ENCODE measurements at places on chromosomes 1 and 21.

DNA sequence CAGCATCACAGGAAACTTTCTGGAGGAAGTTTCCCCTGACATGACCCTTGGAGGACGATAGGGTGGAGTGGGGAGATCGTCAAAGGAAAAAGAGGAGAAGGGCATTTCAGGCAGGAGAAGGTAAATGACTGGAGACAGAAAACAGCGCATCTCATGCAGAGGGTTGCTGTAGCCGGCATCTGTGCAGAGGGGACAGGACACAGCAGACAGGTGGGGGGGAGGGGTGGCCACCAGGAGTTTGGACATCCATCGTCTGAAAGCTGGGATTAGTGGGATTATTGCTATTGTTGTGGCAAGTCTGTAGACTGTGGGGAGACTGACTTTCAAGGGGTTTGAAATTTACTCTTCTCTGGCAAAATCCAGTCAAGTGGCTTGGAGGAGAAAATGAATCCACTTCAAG is 463.9 kb downstream of the OMA1 start:
- DNase-seq, result no peak

GRCh38 chr1:98304888-98305287 is 356.6 kb upstream of the SNX7 start:
- DNase-seq, result no peak

GRCh38 chr1:177432897-177433296 is 262.1 kb downstream of the BRINP2 start:
- no peak for DNase-seq

- no peak for DNase-seq
Observed at GRCh38 chr1:98002288-98002687, 81.5 kb upstream of the DPYD start.

GRCh38 chr1:53586765-53587164 is 127.6 kb downstream of the DMRTB1 start:
- DNase-seq, result no peak

DNA sequence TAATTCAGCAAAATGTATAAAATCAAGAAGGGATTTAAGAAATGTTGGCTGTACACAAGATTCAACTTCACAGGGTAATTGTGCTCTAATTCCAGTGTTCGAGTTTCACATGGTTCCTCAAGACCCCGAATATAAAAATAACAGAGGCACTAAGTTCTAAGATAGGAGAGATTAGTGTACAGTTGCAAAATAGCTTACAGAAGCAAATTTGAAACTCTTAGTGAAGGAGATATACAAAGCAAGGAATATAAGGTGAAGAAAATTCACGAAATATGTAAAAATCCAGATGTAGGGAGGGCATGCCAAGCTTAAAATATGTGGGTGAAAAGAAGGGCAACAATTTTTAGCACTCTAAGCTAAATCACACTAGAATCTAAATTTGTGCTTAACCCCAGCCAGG is 29.4 kb downstream of the TOR1AIP2 start:
- no peak for DNase-seq

DNA sequence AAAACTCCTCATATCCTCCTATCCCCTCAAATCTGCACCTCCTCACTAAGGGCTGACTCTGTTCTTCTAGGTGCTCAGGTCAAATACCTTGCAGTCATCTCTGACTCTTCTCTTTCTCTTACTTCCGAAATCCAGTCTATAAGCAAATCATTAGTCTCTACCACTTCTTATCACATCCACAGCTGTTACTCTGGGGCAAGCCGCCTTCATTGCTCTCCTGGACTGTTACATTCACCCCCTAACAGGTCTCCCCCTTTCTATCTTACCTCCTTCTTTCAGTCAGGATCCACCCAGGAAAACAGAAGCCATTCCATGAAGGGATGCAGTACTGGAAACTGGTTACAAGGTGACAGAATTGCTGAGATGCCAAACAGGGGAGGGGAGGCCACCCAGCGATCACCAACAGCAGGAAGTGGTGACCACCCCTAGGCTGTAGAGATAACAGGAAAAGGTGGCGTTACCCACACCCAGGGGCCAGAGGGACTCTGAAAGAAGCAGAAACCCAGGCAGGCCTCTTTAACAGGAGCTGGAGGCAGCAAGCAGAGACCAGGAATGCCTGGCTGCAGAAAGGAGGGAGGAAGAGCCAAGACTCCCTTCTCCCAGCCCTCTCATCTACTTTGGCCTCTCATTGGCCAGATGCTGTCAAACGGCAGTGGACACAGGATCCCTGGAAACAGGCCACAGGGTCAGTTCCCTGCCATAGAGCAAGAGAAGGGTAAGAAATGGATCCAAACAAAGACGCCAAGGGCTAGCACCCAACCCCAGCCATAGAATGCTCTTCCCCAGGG is 55.5 kb upstream of the FOXO6 start:
- no peak for DNase-seq

- no peak for DNase-seq
Observed at GRCh38 chr1:7896994-7897393, 43.6 kb downstream of the TNFRSF9 start.

DNA sequence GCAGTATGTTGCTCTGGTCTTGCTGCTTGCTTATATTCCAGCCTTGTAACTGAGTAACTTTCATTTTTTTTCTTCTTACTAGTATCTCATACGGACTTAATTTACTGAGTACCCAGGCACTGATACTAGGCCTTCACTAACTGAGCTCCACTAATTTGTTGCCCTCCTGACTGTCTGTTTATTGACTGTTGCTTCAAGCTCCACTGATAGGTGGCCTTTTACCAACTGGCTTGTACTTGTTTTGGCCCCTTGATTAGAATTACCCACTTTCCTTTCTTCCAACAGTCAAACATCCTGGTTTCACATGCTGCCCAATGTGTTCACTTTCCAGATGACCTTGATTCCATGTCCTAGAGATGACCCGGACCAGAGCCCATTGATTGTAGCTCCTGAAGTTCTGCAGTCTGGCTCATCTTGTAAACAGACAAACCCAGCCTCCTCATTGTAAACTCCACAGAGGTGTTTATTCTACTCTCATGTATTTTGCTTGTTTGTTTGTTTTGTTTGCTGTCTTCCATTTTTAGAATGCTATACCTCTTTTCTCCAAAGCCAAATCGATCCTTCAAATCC is 27.7 kb downstream of the RGS1 start:
- DNase-seq, result no peak

GRCh38 chr21:45257673-45258341 is 29.9 kb downstream of the POFUT2 start:
- no peak for DNase-seq

- no peak for DNase-seq
Observed at GRCh38 chr1:202075389-202075788, 47.3 kb upstream of the GPR37L1 start.

GRCh38 chr21:45887120-45887611 is 94.4 kb upstream of the COL6A1 start:
- DNase-seq, result peak; percentile 46

DNA sequence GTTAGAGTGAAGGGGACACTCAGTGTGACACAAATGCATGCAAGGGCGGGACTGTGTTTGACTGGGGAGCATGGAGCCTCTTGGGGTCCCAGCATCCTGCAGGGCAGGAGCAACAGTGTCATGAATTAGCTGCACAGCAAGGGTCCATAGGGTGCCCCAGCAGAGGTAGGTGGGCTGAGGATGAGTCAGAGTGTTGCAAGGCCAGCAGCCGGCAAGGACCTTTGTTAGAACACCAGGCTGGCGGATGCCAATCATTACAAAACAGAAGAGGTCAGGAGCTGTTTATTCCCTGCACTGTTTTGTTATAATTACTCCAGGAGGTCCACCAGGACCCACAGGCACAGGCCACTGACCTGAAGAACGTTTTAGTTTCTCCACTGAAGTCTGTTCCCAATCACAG is 362.2 kb upstream of the DUSP10 start:
- no peak for DNase-seq

- DNase-seq, result no peak
Observed at GRCh38 chr1:12773438-12773837, at the start of gene PRAMEF12. PRAMEF12 (plus strand) TSS chr1:12773738; CDS start chr1:12774868, 1,130 bp downstream.

- DNase-seq, result no peak
Observed at GRCh38 chr21:40208206-40208947, 341.1 kb downstream of the PCP4 start.

DNA sequence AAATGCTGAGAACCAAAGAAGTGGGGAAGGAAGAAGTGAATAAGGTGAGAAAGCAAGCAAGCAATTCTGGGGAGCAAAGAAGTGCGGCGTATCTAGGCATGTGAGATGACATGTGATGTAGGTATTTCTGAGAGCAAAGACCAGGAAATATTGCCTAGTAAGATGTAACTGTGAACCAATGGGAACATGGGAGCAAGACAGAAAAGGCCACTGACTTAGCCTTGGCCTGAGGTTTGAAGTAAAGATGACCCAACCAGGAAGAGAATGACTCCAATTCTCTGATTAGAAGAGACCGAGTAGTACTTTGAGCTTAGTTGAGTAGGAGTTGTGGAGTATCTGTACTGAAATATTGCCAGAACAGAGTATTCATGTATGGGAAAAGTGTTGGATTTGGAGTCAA is 31.1 kb downstream of the SLAMF6 start:
- no peak for DNase-seq

DNA sequence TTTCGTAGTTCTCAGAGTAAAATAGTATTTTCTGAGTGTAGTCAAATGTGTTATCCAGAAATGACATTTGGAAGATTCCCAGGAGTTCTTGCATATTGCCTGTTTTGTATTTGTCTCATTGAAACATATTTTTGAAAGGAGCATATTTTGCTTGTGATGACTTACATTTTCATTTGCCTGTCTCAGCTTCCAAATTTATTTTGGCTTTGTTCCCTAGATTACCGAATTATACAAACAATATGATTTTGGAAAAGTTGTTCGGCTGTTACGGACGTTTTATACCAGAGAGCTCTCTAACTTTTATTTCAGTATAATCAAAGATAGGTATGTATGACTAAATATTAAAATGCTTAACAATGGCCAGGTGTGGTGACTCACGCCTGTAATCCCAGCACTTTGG is 46.0 kb downstream of the IARS2 start:
- no peak for DNase-seq

DNA sequence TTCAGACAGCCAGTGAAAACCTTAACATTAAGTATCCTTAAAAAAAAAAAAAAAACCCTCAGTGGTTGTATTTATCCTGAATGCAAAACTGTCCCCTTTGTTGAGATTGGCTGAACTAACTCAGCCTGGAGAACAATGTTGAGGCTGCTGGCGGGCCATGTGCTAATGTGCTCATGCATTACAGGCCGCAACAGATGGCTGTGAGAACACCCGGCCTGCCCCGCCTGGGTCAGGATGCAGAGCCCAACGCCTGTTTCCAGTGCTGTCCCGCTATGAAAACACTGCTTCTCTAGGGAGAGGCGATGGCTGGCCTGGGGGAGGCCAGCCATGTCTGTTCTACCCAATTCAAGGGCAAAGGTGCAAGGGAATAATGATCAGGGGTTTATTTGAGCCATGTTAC is 13.8 kb downstream of the OLIG2 start:
- peak; percentile 75 for DNase-seq

DNA sequence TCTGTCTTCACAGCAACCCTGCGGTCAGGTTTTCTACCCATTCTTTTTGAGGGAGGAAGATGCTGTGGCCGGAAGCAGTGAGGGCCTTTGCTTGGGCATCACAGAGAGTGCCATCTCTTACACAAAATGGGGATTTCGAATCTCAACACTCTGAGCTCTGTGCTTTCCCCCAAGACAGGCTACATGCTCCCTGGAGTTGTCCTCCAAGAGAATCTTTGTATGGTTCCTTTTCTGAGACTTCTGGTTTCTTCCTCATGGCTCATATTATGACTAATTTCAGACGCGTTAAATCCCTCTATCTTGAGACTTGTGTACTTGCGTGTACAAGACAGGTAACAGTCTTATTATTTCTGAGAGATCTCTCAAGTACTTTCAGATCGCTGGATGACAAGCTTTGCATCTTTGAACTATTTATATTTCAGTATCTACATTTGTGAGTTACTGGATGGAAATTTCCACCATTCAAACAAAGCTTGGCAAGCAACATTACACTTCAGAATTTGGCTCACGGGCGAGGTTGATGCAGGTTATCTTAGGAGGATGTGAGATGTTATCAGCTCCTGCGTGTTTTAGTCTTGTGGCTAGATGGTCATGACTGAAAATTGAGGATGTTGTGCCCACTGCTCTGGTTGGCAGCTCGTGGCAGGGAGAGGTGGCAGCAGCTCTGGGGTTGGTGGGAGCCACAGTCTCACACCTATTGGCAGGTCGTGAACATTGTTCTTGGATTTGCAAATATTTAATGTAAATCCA is 19.4 kb downstream of the ABCG1 start:
- DNase-seq, result no peak

GRCh38 chr1:67687649-67688048 is 2.6 kb downstream of the GADD45A start:
- DNase-seq, result no peak

DNA sequence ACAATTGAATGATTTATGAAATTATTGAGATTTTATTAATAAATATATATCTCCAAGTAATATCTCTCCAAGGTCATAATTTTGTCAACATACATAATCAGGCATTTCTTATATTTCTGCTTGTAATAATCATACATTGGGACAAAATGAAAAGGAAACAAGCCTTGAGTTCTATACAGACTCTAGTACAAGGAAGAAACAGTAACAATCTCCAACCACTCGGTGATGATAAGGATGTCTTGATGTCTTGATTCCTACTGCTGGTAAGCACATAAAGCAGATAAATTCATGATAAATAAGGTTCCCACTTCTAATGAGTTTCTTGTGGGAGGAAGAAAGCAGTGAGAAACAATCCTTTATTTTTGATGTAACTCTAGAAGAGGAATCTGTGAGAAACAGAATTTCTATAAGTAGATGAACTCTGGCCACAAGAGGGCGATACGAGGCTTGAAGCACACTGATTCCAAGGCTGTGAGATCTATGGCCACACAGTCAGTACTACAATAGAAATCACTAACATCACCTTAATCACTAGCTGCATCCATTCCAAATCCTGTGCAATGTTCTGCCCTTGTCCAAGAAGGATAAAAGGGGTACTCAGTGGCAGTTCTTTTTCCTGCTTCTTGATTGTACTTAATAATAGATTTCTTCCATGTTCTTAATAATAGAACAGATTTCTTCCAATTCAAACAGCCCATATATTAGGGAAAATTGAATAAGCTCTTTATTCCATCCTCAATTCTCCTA is 41.4 kb upstream of the LRRC8B start:
- peak; percentile 54 for DNase-seq

Measured in NCI-H2171 (cell line).